ENCODE measurements at places on chromosomes 2 and 18.

GRCh38 chr2:204251158-204251997 is 293.9 kb upstream of the PARD3B start:
- no peak for DNase-seq

DNA sequence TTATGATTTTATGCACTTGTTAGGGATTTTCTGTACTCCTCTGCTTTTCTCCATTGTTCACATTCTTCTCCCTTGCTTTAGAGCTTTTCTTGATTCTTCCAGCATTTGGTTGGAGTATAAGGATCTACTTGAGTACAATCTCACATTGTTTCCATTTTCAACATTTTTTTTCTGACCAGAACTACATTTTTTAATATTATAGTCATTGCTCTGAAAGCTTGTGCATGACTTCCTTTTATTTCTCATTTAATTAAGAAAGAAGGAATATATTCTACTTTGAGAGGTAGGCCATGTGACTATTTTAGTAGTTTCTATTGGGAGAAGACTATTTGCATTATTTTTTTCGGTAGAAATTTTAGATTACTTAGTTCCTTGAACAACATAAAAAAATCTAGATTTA is 200.4 kb downstream of the TMEM247 start:
- DNase-seq = no peak

GRCh38 chr2:45923701-45924100 is 272.2 kb downstream of the PRKCE start:
- no peak for DNase-seq

GRCh38 chr2:215718890-215719289 is 283.0 kb upstream of the FN1 start:
- DNase-seq = no peak

Measured in LNCaP clone FGC (cell line).